ENCODE measurements at places on chromosomes 1 and 21. TPM values are rescaled to one million over a fixed set of nuclear protein-coding genes. Genes with fewer than 3 reads are reported as not detected.

OR2T11 gene
- not detected for total RNA-seq

FBLIM1 gene
- 41.0 TPM for total RNA-seq

CDA gene
- total RNA-seq, result not detected

PAQR6 gene
- not detected for total RNA-seq

HES2 gene
- total RNA-seq, result 0.09 TPM

OPTC gene
- total RNA-seq, result not detected

S100A7A gene
- not detected for total RNA-seq

ADGRB2 gene
- total RNA-seq, result 11.3 TPM

CD48 gene
- not detected for total RNA-seq

DCST2 gene
- not detected for total RNA-seq

SPRR1B gene
- total RNA-seq, result not detected

NHLH1 gene
- not detected for total RNA-seq

B3GALT6 gene
- 24.7 TPM for total RNA-seq

CHAF1B gene
- 0.49 TPM for total RNA-seq

AMIGO1 gene
- total RNA-seq, result 0.54 TPM

MCOLN3 gene
- total RNA-seq, result 2.3 TPM

LY9 gene
- 0.25 TPM for total RNA-seq

HMGCS2 gene
- not detected for total RNA-seq

RHD gene
- not detected for total RNA-seq

CFAP141 gene
- total RNA-seq, result not detected

ATP6V1G3 gene
- total RNA-seq, result not detected
